ENCODE measurements at places on chromosomes 4 and X.

- DNase-seq = no peak
These were observed 5.8 kb upstream of the DGKQ start for GRCh38 chr4:978957-979701.

DNA sequence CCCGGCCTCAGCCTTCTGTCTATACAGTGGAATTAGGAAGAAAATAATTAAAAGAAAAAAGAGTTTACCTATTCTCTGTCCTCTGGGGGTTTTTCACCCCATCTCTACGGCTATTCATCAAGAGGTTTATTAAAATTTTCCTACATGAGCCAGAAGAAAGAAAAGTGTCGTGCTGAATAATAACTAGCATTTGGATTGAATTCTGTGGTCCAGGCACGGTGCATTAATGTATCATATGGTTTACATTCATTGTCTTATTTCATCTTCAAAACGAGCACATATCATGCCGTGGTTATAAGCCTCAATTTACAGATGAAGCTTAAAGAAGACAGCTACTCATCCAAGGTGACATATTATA lies 5.4 kb upstream of the NAA15 start:
- no peak for DNase-seq

GRCh38 chr4:184310881-184311709 lies 93.4 kb upstream of the ENPP6 start:
- no peak for DNase-seq

DNA sequence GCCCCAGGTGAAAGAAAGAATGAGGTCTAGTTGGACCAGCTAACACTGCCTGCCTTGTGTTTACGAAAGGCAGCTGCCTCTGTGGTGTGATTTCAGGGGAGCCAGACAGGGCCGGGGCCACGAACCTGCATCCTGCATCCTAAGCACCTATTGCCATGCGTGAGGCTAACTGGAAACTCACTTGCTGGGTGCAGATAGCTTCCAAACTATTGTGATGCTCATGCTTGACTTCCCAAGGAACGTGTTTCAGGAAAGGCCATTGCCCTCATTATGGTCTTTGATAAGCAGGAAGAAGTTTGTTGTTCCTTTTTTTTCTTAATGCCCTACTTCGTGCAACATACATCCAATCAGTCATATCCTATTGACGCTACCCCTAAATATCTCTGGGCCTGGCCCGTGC lies 2.3 kb upstream of the IRF2 start:
- DNase-seq = peak; percentile 14

DNA sequence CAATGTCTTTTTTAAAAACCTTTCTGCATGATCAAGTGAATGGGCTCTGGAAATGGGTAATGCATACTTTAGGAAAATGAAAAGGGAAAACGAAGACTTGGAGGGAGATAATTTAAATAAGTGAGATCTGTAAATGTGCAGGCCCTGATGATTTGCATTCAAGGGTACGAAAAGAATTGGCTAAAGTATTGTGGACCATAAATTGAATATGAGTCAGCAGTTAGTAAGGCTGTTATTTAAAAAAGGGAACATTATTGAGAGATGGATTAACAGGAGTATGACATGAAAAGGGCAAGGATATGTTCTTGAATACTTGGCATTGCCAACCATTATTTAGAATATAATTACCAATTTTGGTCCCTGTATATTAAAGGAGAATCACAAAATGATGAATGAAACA lies 125.5 kb downstream of the GPAT3 start:
- DNase-seq = no peak

GRCh38 chr4:23922541-23923111 lies 32.8 kb upstream of the PPARGC1A start:
- DNase-seq = no peak

- no peak for DNase-seq
These were observed 77.7 kb downstream of the NR3C2 start for GRCh38 chr4:148364525-148364924.

DNA sequence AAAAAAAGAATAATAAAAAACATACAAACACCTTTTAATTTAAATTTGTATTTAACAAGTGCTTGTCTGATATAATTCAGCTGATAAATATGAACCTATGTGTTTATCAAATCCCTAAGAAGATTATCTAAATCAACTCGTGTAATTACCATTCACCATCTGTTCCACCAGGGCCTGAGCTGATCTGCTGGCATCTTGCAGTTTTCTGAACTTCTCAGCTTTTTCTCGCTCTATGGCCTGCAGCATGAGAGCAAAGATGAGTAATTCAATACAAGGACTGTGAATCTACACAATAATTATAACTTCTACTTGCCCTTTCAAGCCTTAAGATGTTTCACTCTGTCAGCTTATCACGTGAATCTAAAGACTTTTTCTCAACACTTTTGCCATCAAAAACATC lies 709.7 kb downstream of the DMD start:
- DNase-seq = no peak

DNA sequence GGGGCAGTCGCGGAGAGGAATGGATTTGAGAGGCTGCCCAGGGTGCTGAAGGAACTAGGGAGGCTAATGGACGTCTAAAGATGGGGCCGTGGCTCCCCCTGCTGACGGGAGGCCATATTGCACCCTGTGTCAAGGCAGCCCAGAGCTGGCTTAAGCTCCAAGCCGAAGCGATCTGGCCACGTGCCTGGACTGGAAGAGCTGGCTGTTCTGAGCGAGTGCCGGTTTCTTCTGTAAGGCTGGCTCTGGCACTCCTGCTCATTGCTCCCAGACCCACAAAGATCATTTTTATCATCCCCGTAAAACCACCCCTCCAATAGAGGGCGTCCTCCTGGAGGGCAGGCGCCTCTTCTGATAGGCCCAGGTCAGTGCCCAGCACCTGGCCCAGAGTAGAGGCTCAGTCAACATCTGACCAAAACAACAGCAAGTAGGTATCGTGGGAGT lies 5.6 kb downstream of the PNCK start:
- DNase-seq = peak; percentile 85

Data from stimulated activated CD4-positive, alpha-beta T cell treated with anti-CD3 and anti-CD28 coated beads, Interleukin-12 subunit alpha, Interleukin-12 subunit beta, amount 100 ng/mL, for 48 hours (primary cell).